Type B pancreatic cell (in vitro differentiated cells): ENCODE measurements at places on chromosomes 5 and 9.

DNA sequence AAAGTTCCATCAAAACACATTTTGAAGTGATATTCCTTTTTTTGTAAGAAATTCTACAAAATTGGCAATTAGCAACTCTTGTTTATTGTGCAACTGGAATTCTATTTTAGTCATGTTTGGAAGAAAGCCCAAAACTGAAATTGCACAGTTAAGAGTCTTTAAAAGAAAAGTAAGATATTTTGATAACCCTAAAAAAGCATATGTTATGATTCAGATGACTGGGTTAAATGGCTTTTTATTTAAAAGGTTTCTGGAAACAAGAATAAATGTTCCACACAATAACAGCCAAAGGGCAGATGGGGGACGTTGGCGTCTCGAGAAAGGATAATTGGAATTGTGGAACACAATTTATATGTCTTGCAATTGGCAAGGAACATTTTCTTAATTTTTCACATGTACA lies 275.2 kb downstream of the CDH9 start:
- no peak overlapping the region for H3K27ac ChIP-seq
- H3K27me3 ChIP-seq = no peaks in the 10 kb centered on the region
- no peak overlapping the region for H3K4me3 ChIP-seq
- H3K4me1 ChIP-seq = no peaks in the 10 kb centered on the region

GRCh38 chr5:155299386-155300005 lies 285.9 kb downstream of the KIF4B start:
- no peak overlapping the region for H3K27ac ChIP-seq
- H3K27me3 ChIP-seq = no peaks in the 10 kb centered on the region
- no peaks in the 10 kb centered on the region for H3K36me3 ChIP-seq
- H3K4me3 ChIP-seq = no peak overlapping the region
- H3K4me1 ChIP-seq = no peaks in the 10 kb centered on the region

DNA sequence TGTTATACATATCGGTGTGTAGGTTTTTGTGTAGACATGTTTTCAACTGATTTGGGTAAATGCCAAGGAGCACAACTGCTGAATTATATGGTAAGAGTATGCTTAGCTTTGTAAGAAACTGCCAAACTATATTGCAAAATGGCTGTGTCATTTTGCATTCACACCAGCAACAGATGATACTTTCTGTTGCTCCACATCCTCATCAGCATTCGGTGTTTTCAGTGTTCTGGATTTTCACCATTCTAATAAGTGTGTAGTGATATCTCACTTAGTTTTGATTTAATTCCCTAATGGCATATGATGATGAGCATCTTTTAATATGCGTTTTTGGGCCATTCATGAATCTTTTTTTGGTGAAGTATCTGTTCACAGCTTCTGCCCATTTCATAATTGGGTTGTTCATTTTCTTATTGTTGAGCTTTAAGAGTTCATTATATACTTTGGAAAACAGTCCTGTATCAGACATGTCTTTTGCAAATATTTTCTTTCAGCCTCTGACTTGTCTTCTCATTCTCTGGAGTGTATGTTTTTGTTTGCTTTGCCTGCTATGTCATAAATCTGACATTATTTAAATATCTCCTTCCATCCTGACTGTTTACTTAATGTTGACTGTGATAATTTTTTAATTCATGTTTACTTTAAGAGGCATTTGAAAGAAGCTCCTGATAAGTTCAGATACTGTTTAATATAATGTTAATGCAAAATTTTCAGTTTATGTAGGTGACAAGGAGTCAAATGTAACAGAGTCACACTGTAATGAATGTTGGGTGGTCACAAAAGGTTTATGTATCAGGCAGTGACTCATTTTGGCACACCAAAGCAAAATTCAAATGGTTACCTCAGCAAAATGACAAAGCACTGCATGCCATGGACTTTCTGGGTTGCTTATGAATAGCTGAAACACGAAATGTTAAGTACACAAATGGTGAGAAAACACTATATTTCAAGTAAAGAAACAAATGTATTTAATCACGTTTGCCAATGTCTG lies 181.1 kb upstream of the DAB2 start:
- no peak overlapping the region for H3K27ac ChIP-seq
- no peak for DNase-seq
- no peaks in the 10 kb centered on the region for H3K27me3 ChIP-seq
- H3K4me1 ChIP-seq = peaks cover 8% of the 10 kb centered on the region
- H3K4me3 ChIP-seq = no peak overlapping the region
- H3K36me3 ChIP-seq = no peaks in the 10 kb centered on the region

DNA sequence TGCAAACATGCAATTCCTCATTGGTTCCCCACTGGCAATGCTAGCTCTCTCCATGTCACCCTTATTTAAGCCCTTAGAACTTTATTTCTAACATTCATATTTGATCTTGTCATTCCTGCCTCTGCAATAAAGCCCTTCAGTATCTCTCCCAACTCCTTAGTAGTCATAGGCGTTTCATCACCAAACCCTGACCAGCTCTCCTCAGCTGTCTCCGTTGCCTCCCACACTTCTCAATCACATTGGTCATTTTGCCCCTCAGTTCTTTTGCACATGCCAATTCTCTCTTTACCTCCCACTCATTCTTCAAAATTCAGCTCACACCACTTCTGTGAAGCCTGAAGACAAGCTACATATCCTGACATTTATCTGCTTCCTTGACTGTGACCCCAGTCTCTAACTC lies 2.8 kb upstream of the RUSC2 start:
- H3K27ac ChIP-seq = no peak overlapping the region
- H3K36me3 ChIP-seq = no peaks in the 10 kb centered on the region
- no peak overlapping the region for H3K4me3 ChIP-seq
- H3K27me3 ChIP-seq = peaks cover 5% of the 10 kb centered on the region
- DNase-seq = no peak

GRCh38 chr9:120522558-120522957 lies 57.4 kb downstream of the CDK5RAP2 start:
- peaks cover 47% of the 10 kb centered on the region for H3K36me3 ChIP-seq
- no peak overlapping the region for H3K4me3 ChIP-seq
- no peaks in the 10 kb centered on the region for H3K27me3 ChIP-seq
- no peak for DNase-seq

GRCh38 chr5:10138395-10139057 lies 111.2 kb downstream of the ATPSCKMT start:
- no peak for DNase-seq
- H3K4me1 ChIP-seq = no peaks in the 10 kb centered on the region
- no peaks in the 10 kb centered on the region for H3K36me3 ChIP-seq
- no peak overlapping the region for H3K4me3 ChIP-seq

DNA sequence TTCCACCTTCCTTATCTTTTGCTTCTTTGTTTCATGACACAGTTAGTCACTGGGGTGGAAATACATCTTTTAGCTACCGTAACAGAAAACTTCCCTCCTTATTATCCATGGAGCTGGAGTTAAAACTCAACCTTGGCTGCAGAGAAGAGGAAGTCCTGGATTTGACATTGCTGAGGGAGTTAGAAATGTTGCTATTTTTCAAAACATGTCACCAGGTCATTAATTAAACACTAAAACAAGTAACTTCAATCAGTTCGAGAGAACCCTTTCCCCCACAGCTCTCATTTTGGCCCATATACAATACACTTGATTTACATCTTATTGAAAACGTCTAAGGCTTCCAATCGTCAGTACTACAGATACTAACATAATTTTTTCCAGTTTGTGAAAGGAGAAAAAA lies 237.9 kb upstream of the CD180 start:
- H3K27ac ChIP-seq = no peak overlapping the region
- H3K4me3 ChIP-seq = no peak overlapping the region
- no peak for DNase-seq
- peaks cover 8% of the 10 kb centered on the region for H3K27me3 ChIP-seq
- no peaks in the 10 kb centered on the region for H3K36me3 ChIP-seq
